ENCODE measurements at places on chromosomes 3 and 15.

GRCh38 chr3:111797171-111797615, 61.9 kb upstream of the PHLDB2 start:
- DNase-seq: no peak

GRCh38 chr3:183375787-183376186, 52.6 kb downstream of the MCF2L2 start:
- DNase-seq: no peak

GRCh38 chr3:135125171-135125801, 330.2 kb downstream of the EPHB1 start:
- DNase-seq: no peak

DNA sequence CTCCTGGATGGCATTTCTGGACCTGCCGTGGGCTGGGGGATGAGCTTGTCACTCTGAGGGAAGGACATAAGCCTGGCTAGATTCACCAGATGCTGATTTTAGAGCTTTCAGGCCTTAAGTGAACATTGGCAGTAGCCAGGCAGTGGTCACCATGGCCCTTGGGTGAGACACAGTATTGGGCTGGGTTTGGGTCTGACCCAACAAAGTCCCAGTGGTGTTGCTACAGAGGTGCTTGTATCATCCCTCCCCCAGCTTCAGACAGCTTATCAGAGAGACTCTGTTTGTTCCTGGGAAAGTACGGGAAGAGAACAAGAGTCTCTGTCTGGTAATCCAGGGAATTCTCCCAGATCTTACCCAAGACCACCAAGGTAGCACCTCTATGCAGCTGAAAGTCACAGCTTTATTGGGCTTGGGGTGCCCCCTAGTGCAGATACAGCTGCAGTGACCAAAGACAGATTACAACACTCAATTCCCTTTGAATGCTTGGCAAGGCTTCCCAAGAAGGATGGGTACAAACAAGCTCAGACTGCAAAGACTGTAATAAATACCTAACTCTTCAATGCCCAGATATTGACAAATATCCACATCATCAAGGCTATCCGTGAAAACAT, 9.8 kb upstream of the RUVBL1 start:
- peak; percentile 10 for DNase-seq

- no peak for DNase-seq
These were observed 1.5 kb downstream of the STXBP5L start for GRCh38 chr3:120909602-120909878.

DNA sequence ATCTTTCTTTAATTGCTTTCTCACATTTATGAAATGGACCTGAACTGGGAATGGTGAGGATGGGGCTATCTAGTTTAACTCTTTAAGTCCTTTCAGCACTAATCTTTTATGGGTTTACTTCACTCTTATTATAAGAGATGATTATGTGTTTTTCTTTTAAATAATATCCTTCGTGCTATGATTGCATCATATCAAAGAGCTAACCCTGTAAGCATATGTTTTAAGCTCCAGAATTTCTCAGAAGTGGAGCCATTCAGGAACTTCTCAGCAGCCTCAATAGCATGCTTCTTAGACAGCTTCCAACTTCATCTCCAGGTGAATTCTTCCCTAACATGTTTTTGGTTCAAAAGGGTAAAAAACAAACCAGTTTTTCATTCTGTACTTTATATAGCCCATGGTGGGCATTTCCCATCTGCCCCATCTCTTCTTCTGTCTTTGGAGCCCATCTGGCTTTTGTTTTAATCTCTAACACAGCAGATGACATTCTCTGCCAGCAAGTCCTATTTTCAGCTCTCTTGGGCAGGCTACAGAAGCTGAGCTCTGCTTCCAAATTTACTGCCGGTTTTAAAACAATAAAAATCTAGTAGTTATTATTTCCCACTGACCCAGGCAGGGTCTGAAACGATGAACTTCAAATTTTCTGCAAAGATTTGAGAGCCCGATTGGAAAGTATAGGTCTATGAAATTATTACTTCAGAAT, 26.8 kb upstream of the IL1RAP start:
- no peak for DNase-seq

GRCh38 chr15:70237626-70238025, 139.9 kb upstream of the TLE3 start:
- DNase-seq: no peak

Data from activated T-cell treated with anti-CD3 and anti-CD28 coated beads for 48 hours (primary cell).